ENCODE measurements at places on chromosomes 12 and 14. TPM values are rescaled to one million over a fixed set of nuclear protein-coding genes. Genes with fewer than 3 reads are reported as not detected.
A peak's percentile ranks its signal among the peaks of the same experiment; 100 is the strongest.

The PLBD1 gene
- total RNA-seq, result 65.5 TPM

The RAB5B gene
- total RNA-seq, result 169 TPM

- DNase-seq, result no peak
Measured at GRCh38 chr12:1974812-1975211, 29.4 kb downstream of the DCP1B start.

- DNase-seq, result no peak
Measured at GRCh38 chr12:9264546-9264945, 56.4 kb upstream of the PZP start.

GRCh38 chr14:34250959-34251358, 211.1 kb downstream of the SPTSSA start:
- DNase-seq, result no peak

DNA sequence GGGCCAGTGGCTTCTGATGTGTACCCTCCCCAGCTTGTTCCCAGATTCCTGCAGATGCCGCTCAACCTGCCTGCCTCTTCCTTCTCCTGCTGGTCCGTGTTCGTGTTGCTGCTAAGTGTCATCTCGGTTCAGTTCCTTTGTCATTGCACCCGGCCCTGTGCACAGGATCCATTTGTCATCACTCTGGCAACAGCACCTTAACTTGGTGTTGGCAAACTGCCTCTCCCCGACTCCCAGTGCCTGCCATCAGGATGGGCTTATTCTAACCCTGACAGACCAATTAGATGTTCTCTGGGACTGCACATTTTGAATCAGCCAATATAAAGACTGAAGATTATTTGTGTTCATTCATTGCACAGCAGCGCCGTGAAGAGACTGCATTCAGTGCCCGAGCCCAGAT, 73.3 kb downstream of the CCDC92 start:
- no peak for DNase-seq

DNA sequence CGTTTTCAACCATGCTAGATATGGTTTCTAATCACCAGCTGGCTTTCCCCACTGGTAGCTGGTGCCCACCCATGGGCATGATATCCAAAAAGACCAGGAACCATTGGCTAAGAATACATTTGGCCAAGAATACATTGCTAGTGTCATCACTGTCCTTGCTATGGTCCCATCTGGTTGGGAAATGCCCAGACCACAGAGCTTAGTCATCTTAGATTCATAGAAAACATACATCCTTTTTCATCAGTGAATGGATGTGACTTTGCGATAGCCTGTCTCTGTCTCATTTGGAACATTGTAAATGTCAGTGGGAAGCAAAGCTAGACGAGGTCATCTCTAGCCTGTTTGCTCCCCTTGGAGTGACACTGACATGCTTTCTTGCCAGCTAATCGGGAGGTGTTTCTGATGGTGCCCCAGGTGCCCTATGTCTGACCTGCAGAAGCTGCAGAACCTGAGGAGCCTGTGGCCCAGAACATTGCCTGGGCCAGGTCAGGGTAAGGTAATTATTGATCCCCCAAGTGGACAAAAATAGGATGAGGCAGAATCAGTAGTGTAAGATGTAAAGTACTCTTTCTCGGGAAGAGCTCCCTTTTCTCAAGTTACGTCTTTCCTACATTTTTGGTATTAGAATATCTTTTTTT, 194.8 kb downstream of the SLC41A2 start:
- DNase-seq, result no peak

The SYT1 gene
- 0.92 TPM for total RNA-seq

- DNase-seq, result peak; percentile 60
Measured at GRCh38 chr12:48980389-48980952, 2.3 kb downstream of the WNT1 start.

GRCh38 chr14:28678887-28679286, 87.7 kb upstream of the FOXG1 start:
- DNase-seq, result no peak

The AMHR2 gene
- not detected for total RNA-seq
